ENCODE measurements at places on chromosomes 6 and 20. TPM values are rescaled to one million over a fixed set of nuclear protein-coding genes. Genes with fewer than 3 reads are reported as not detected.

PRL gene
- not detected for polyA plus RNA-seq

ANKRD6 gene
- 10.3 TPM for polyA plus RNA-seq

ADGRF5 gene
- 44.1 TPM for polyA plus RNA-seq

ENPP4 gene
- polyA plus RNA-seq: 11.5 TPM

OR2J3 gene
- not detected for polyA plus RNA-seq

DUSP15 gene
- 143 TPM for polyA plus RNA-seq

GSTA3 gene
- polyA plus RNA-seq: not detected

LY6G6C gene
- not detected for polyA plus RNA-seq

KCNQ5 gene
- polyA plus RNA-seq: not detected

KCNK5 gene
- polyA plus RNA-seq: 48.4 TPM

PRICKLE4 gene
- polyA plus RNA-seq: 1.4 TPM

CCHCR1 gene
- polyA plus RNA-seq: 24.1 TPM

PTCRA gene
- polyA plus RNA-seq: not detected

SLC32A1 gene
- polyA plus RNA-seq: not detected

EEF1A2 gene
- polyA plus RNA-seq: 1.5 TPM

HLA-DMB gene
- polyA plus RNA-seq: 45.5 TPM

PEX7 gene
- polyA plus RNA-seq: 21.3 TPM

ME1 gene
- polyA plus RNA-seq: 5.5 TPM

COL21A1 gene
- polyA plus RNA-seq: 1.6 TPM

RIPPLY2 gene
- not detected for polyA plus RNA-seq
